Non-pigmented ciliary epithelial cell (primary cell): ENCODE measurements at places on chromosomes 6 and 20.

GRCh38 chr6:6610031-6610591 is 21.6 kb downstream of the LY86 start:
- no peak for DNase-seq

DNA sequence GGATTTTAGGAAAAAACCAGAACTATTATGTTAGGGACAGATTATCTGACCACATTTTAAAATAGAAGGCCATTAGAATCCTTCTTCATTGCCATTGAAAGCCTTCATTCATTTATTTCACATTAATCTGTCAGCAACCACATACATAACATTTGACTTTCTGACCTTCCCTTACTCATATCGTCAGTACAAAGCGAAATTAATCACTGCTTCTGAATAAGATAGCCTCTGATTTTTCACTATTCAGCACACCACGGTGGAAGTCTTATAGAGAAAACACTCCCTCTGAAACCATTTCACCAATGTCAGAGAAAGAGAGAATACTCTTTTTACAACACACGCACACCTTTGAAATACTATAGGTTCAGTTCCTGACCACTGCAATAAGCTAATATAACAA is 442.5 kb upstream of the ID4 start:
- no peak for DNase-seq

- no peak for DNase-seq
These were observed 32.6 kb upstream of the TBC1D7 start for GRCh38 chr6:13360671-13361540.

DNA sequence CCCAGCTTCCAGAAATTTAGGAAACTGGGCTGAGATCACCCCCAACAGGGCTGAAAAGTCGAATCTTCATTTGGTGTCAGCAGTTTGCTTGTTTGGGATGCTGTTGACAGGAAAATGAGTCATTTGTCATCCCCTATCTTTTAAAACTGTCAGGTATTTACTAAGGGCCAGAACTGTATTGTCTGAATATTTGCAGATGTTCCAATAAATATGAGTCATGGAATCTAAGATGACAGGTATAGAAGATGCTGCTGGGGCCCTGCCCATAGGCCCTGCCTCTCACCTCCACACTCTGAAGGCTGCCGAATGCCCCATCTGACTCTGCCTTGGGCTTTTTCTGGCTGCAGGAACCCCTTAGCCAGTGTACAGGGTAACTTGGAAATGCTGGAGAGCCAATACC is 3.9 kb downstream of the ETV7 start:
- no peak for DNase-seq

DNA sequence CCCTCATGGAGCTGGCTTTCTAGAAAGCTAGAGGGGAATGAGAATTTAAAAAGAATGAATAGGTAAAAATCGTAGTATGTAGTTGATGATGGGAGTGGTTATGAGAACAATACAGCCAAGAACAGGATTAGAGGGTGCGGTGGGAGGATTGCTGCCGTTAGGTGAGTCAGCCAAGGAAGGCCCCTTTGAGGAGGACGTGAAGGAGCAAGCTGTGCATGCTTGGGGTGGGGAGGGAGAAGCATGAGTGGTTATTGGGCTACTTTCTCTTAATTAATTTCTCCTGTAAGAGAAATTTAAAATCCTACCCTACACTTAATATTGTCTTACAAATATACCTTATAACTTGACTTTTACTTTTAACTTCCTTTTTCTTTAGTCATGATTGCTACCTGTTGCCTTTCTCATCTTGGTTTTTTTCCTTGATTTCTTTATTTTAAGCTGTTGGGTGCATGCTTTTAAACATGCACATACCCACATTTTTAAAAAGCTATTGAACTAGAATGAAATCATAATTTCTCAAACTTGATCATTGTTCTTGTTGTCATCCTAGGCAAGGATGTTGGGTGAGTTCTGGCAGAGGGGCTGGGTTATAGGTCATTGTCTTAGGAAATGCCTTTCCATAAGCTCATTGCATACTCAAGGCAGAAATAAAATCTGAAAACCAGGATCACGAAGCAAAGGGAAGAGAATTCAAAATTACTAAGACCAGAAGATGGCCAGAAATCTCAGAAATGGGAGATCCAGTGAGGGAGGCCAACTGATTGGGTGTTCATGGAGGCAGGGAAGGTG is 114.5 kb downstream of the TCP11 start:
- no peak for DNase-seq

- no peak for DNase-seq
These were observed 43.7 kb downstream of the JAG1 start for GRCh38 chr20:10629946-10630650.

DNA sequence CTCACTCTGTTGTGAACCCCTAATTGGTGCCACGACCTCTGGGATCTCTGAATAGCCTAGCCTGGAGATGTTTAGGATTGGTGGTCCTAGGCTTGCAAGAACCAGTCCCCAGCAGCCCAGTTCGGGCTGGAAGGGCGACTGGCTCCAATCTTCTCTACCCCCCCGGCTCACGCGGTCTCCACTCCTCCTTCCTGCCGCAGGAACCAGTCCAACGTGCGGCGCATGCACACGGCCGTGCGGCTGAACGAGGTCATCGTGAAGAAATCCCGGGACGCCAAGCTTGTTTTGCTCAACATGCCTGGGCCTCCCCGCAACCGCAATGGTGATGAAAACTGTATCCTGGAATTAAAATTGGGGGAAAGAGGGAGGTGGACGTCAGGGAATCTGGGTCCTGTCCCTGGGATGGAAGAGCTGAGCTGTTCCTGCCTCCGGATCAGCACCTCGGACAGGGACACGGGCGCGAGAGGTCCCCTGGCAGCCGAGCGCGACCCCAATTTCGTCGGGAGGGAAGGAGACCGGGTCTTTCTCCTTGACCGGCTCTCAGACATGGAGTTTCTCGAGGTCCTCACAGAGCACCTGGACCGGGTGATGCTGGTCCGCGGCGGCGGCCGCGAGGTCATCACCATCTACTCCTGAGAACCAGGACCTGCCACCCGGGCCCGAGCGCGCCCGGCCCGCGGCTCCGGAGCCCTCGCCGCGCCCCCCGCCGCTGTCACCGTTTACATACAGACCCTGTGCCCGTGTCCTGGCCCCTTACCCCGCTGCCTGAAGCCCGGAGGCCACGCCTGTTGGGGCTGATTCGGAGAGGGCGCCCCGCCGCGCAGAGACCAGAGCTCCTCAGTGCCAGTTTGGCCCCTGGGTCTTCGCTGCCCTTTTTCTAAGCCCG is 28.2 kb downstream of the SLC12A5 start:
- no peak for DNase-seq

DNA sequence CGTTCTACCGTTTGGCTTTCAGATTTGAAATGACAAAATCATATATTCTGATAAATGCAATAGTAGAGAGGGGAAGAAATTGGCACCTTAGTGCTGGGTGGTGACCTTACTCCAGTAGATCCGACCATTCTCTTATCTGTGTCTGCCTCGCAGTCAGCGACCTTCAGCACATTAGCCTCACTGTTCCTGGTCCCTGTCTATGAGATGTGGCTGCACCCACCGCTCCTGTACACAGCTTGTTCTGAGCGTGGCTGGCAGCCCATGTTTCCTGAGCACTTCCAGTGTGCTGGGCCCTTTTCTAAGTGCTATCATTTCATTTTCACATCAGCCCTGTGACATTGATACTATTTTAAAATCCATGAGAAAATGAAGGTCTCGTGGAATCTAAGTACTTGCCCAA is 138.1 kb downstream of the TMEM242 start:
- no peak for DNase-seq

DNA sequence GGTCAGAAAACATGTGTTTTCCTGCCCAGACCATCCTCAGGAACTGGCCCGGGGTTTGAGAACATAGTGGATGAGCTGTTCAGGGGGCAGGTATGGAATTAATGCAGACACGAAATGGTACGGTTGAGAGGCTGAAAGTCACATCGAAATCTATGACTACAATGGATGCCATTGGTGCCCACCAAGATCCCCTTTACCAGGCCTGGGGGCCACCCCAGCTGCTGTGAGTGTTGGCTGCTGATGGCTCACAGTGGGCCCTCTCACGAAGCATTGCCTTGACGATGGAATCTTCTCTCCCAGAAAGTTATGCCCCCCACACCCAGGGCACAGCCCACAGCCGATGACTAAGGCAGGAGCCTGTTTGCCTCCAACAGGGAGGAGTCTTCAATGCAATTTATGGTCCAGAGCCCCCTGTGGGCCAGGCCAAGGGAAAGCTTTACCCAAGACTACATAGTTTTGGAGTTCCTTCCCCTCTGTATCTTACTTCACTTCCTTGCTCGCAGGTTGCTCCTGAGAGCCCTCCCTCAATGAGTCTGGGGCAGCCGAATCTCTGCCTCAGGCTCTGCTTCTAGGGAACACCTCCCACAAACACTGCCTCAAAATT is 92.6 kb downstream of the BFSP1 start:
- no peak for DNase-seq

DNA sequence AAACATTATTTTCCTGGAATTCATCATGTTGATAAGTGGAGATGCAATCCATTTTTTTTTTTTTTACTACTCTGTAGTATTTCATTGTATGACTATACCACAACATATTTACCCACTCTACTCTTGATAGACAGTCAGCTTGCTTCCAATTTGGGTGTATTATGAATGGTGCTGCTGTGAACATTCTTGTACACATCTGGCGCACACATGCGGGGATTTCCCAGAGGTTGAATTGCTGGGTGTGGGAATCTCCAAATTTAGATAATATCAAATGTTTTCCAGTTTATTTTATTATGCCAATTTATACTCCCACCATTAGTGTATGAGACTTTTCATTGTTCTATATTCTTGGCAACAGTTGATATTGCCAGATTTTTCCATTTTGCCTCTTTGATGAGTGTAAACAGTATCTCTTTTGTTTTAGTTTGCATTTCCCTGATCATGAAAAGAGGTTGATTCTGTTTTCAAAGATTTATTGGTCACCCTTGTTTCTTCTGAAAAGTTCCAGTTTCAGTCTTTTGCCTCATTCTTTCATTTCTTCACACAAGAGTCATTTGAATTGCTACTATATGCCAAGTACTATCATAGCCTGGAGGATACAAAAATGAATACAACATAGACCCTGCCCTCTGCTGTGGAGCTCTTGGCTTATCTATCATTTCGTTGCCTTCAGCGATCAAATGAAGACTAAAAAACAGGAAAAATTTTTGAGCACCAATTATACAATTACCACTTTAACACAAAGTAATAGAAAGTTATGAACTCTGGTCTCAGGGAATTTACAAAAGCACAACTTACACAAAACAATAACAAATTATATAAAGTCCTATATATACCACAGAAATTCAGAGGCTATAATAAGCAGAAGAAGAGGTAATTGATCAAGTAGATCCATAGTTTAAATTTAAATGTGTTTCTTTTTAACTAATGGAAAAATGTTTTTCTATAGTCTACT is 17.1 kb upstream of the NCOA7 start:
- DNase-seq, result no peak

DNA sequence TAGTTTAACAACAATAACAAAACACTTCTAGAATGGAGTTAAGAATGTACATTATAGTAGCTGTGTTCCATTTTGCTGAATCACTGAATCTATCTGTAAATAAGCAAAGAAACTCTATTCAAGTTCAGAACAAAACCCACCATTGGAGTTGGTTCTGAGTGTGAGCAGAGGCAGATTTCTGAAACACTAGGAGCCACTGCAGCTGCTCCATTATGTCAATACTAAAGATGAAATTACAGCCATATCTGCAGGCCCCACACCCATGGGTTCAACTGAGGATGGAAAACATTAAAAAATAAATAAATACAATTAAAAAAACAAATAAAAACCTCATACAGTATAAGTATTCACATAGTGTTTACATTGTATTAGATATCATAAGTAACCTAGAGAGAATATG is 91.0 kb downstream of the REPS1 start:
- no peak for DNase-seq

DNA sequence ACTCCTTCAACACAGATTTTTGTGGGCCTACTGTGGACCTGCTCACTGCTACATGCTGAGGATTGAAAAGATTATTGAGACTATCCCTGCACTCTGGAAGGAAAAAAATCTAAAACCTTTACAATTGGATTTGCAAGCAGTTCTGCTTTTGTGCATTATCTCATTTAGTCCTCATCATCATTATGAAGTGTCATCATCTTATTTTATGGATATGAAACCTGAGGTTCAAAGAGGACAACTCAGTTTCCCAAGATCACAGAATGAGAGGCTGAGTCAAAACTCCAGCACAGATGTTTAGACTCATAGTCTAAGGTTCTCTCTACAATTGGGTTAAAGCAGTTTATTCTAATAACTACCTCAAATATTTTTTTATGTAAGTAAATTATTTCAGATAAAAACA is 160.2 kb upstream of the MARCKS start:
- no peak for DNase-seq

- no peak for DNase-seq
These were observed 899.6 kb upstream of the SLC35B3 start for GRCh38 chr6:9334979-9335378.

GRCh38 chr6:68296126-68296525 is 339.0 kb upstream of the ADGRB3 start:
- DNase-seq, result no peak

GRCh38 chr6:101762851-101763250 is 369.3 kb downstream of the GRIK2 start:
- no peak for DNase-seq

GRCh38 chr6:137162692-137163306 is 10.6 kb downstream of the IL22RA2 start:
- no peak for DNase-seq

GRCh38 chr6:27617046-27617687 is 144.3 kb upstream of the ZNF184 start:
- no peak for DNase-seq

GRCh38 chr20:17681726-17682102 is 328 bp downstream of the RRBP1 start:
- DNase-seq, result no peak

DNA sequence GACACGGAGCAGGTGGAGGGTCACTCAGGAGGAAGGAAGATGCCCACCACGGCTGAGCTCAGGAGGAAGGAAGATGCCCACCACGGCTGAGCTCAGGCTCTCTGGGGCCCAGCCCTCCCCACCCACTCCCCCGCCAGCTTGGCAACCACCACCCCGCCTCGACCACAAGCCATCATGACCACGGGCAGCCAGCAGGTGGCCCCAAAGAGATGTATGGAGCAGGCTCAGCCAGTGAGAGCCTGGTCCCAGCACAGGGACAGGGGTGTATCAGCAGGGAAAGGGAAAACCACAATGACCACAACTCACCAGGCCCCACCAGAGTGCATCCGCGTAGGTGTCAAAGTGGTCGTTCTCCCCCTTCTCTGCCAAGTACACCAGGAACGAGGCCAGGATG is 30.4 kb downstream of the KCNQ2 start:
- no peak for DNase-seq

GRCh38 chr6:41429506-41430504 is 94.4 kb downstream of the NCR2 start:
- DNase-seq, result no peak

GRCh38 chr20:59748619-59749191 is 144.4 kb downstream of the PHACTR3 start:
- DNase-seq, result no peak

GRCh38 chr20:53149890-53150205 is 177.7 kb downstream of the TSHZ2 start:
- DNase-seq, result no peak

GRCh38 chr6:27096834-27097511 is 150.5 kb upstream of the PRSS16 start:
- DNase-seq, result peak; percentile 57
